ENCODE measurements at places on chromosomes 16 and 17.
A peak's percentile ranks its signal among the peaks of the same experiment; 100 is the strongest.

GRCh38 chr16:66334853-66335574, 31.5 kb upstream of the CDH5 start:
- no peak for DNase-seq

DNA sequence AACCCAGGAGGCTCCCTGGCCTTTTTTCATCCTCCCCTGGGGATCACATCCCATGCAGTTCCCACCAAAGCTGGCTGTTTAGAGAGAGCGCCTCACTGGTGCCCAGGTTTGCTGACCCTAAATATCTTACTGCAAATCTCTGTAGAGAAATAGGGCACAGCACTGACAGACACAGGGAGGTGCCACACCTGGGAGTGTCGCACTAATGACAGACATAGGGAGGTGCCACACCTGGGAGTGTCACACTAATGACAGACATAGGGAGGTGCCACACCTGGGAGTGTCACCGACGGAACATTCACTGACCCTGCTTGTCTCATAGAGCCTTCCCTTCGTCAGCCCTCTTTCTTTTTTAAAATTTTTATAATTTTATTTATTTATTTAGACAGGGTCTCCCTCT, 25.6 kb downstream of the UNK start:
- DNase-seq, result no peak

- DNase-seq, result no peak
Observed at GRCh38 chr16:6977916-6978315, 354.7 kb upstream of the RBFOX1 start.

- no peak for DNase-seq
Observed at GRCh38 chr16:8907096-8907495, 24.9 kb downstream of the LITAFD start.

GRCh38 chr17:944266-944826, 35.2 kb downstream of the NXN start:
- no peak for DNase-seq

DNA sequence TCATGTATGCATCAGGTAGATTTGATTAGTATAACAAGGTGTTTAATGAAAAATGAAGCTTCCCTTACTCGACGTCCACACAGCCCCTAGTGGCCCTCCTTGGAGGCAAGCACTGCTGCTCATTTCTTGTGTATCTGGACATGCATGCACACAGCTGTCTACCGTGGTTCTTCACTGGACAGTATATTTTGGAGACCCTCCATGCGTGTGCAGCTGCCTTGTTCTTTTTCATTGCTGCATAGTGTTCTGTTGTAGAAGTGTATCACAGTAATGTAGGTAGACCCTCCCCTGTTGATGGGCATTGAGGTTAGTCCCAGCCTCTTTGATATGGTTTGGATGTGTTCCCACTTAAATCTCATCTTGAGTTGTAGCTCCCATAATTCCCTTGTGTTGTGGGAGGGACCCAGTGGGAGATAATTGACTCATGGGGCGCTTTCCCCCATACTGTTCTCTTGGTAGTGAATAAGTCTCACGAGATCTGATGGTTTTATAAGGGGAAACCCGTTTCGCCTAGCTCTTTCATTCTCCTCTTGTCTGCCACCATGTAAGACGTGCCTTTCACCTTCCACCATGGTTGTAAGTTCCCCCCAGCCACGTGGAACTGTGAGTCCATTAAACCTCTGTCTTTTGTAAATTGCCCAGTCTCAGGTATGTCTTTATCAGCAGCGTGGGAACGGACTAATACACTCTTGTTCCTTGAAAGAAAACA, 6.3 kb downstream of the CMIP start:
- DNase-seq, result no peak

GRCh38 chr16:10895053-10895946, 18.3 kb downstream of the CIITA start:
- no peak for DNase-seq

GRCh38 chr16:20247076-20247475, 80.2 kb downstream of the GP2 start:
- no peak for DNase-seq

GRCh38 chr16:58461056-58461455, 38.9 kb upstream of the NDRG4 start:
- DNase-seq, result no peak

- DNase-seq, result no peak
Observed at GRCh38 chr17:864315-864714, 82.2 kb downstream of the MRM3 start.

DNA sequence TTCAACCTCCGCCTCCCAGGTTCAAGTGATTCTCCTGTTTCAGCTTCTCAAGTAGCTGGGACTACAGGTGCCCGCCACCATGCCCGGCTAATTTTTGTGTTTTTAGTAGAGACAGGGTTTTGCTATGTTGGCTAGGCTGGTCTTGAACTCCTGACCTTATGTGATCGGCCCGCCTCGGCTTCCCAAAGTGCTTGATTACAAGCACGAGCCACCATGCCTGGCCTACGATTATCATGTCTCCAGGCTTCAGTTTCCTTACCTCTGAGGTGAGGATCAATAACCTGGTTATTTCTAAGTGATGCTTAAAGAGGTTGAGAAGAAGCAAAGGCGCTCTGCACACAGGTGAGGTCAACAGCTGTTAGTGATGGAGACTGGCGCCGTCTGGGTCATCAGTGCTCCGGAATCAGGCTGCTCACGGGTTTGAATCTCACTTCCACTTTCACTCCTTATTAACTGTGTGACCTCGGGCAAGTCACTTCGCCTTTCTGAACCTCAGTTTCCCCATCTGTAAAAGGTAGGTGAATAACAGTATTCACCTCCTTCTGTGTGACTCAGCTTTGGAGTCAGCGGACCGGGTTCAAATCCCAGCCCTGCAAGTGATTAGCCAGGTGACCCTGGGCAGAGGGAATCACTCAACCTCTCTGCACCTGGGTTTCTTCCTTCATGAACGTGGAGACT, 745 bp upstream of the ABCC1 start:
- no peak for DNase-seq

- DNase-seq, result no peak
Observed at GRCh38 chr17:33044771-33045170, 53.1 kb downstream of the SPACA3 start.

- DNase-seq, result no peak
Observed at GRCh38 chr17:31595076-31595475, 203.6 kb downstream of the RAB11FIP4 start.

- DNase-seq, result no peak
Observed at GRCh38 chr17:77098884-77099545, 41.8 kb upstream of the SEC14L1 start.

- no peak for DNase-seq
Observed at GRCh38 chr16:86240716-86241363, 269.5 kb upstream of the FOXF1 start.

DNA sequence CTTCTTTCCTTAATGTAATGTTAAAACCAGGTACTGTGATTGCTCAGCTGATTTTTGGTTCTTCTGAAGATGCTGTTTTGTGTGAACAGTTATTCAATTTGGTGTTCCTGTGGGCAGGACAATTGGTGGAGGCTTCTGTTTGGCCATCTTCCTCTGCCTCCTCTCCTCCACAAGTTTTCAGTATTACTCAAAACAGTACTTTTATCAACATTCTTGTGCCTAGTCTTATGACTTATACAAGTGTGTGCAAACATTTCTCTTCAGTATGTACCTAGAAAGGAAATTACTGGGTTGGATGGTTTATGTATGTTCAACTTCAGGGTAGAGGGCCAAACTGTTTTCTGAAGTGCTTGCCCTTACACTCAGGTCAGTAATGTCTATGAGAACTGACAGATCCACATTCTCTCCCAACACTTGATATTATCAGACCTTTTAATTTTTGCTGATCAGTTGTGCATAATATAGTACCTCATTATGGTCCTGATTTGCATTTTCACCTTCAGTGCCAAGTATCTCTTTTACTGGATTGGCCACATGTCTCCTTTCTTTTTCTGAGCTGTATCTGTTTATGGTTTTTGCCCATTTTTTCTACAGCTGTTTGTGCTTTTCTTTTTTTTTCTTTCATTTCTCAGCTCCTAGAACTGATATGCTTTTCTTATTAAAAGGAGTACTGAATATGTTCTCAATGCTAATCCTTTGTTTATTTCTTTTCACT, 50.9 kb downstream of the ERCC4 start:
- DNase-seq, result no peak

- no peak for DNase-seq
Observed at GRCh38 chr16:75394941-75395340, 38.4 kb downstream of the CFDP1 start.

GRCh38 chr16:21694609-21695008, 30.8 kb downstream of the OTOA start:
- DNase-seq, result no peak

GRCh38 chr17:74212209-74212912, 1.0 kb upstream of the TTYH2 start:
- no peak for DNase-seq

DNA sequence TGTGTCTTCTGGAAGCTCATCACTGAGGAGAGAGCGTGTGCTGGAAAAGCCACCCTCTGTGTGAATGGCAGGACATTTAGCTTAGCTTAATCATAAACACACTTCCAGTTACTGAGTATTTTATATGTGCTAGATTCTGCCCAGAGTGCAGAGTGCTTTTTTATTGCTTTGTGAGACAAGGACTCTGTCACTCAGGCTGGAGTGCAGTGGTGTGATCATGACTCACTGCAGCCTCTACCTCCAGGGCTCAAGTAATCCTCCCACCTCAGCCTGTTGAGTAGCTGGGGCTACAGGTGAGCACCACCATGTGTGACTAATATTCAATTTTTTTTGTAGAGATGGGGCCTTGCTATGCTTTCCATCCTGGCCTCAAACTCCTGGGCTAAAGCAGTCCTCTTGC, 61.4 kb upstream of the IRX3 start:
- DNase-seq, result no peak

DNA sequence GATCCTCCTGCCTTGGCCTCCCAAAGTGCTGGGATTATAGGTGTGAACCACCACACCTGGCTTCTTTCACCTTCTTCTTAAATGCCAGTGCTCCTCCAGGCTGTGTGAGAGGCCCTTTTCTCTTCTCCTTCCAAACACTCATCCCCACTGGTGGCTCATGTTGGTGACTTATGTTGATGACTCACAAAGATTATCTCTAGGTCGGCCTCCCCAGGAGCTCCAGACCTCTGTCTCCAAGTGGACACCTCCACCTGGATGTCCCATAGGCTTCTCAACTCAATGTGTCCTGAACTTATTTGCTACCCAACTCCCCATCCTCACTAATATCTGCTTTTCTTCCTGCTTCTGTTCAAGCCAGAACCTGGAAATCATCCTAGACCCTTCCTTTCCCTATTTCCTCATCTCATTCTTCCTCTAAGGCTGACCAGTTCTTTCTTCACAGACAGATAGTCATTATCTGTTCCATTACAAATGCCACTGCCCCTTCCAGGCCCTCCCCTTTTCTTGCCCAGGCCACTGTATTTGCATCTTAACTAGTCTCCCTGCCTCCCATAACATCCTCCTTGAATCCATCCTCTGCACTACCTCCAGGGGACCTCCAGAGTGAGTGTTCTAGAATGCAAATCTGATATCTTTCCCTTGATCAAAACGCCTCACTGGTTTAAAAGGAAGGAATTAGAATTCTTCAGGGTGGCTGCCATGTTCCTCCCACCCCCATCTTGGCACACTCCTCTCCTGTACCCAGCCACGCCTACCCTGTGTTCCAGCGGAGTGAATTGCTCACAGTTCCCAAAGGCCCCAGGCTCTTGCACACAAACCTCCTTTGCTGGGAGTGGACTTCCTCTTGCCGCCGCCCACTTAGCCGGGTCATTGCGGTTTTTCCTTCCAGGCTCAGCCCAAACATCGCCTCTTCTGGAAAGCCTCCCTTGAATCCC, 34.8 kb upstream of the FBXO47 start:
- DNase-seq, result no peak

DNA sequence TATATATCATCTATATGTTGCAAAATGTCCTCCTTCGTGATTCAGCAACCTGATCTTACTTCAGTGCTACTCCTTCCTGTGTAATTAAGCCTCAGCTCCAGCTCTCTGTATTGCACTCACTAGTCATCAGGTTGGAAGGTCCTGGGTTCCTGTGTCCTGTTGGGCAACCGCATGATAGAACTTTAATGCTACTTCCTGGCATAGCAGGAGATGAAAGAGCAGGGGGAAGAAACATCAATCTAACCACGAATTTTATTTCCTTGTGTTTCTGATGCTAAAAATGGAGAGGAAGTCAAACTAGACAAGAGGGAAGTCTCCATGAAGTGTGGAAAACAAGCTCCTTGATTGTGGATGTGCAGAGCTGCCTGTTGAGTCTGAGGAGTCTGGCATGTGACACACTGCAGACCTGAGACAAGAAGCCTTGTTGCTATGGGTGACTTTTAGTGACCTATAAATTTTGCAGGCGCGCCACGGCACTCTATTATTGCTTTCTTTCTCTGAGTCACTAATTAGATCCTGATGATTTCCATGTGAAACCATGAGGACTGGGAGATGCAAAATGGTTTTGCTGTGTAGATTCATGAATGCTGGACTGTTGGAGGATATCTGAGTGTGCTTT, 25.6 kb downstream of the IGSF6 start:
- DNase-seq, result peak; percentile 50

DNA sequence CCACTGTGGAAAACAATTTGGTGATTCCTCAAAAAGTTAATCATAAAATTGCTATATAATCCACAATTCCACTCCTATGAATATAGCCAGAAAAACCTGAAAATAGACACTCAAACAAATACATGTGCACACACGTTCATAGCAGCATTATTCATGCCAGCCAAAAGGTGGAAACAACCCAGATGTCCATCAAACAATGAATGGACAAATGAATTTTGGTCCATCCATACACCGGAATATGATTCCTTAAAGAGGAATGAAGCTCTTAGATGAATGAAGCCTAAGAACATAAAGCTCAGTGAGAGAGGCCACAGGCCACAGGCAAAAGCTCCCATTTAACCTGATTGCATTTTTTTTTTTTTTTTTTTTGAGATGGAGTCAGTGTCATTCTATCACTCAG, 114.6 kb upstream of the TNRC6C start:
- no peak for DNase-seq

DNA sequence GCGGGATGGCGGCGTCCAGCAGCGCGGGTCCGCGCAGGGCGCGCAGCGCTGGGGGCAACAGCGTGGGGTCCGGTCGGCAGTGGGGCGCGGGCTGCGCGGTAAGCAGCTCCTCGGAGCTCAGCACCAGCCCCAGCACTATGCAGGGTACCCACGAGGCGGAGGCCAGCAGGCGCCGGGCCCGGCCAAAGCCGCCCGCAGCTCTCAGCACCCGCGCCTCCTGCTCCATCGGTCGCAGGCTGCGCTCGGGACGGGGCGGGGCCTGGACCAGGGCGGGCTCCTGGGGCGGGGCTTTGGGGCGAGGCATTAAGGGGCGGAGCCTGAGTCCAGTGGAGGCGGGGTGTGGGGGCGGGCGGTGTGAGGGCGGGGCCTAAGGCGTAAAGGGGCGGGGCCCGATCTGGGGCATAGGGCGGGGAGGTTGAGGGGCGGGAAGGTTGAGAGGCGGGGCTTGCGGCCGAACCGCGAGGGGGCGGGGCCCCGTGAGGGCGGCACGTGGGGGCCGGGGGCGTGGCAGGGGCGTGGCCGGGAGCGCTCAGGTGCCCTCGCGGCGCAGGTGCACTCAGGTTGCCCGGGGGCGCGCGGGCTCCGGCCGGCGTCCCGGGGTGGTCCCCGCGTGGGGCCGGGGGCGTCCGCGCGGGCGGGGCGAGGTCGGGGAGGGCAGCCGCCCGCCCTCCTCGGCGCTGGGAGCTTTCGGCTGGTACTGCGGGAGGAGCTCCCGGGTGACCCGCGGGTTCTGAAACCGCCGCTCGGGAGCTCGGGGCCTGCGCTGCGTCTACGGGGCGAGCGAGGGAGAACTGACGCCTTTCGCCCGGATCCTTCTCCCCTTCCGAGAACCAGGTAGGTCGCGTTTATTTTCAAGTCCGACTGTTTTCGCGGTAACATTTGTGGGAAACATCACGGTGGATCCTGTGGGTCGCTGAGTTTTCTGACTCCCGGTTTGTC, 1.4 kb upstream of the SLC22A31 start:
- DNase-seq, result peak; percentile 73

GRCh38 chr17:77854083-77854758, 104.3 kb upstream of the TNRC6C start:
- no peak for DNase-seq
